ENCODE measurements at places on chromosomes 16 and 17.

DNA sequence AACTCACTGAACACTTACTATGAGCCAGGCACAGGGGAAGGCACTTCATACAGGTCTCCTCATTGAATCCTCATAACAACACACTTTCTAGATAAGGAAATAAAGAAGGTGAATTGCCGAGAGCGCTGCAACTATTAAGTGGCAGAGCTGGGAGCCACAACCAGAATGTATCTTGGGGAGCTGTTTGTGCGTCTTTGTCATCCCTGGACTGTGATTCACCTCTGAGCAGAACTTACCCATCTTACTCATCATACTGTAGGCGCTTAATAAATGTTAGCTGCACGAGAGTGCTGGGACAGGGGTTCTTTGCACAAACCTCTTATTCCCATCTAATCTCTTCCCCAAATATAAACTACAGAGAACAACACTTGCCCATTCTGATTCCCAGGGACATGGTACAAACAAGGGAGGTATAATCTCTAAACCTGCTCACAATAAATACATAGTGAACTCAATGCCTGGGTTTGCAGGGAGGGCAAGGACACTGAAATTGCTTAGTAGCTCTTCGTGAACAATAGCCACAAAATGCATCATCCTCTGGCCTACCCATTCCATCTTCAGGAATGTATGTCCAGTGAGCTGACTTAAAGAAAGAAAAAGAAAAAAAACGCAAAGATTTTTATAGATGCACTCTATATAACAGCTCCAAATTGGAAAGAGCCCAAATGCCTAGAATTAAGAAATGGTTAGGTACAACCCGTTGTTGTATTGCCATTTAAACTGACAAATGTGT is 43.0 kb downstream of the MYO18A start:
- no peak for DNase-seq

- no peak for DNase-seq
Observed at GRCh38 chr17:5797447-5798050, 213.2 kb upstream of the NLRP1 start.

GRCh38 chr16:15639061-15639568 is 3.8 kb downstream of the MARF1 start:
- no peak for DNase-seq

DNA sequence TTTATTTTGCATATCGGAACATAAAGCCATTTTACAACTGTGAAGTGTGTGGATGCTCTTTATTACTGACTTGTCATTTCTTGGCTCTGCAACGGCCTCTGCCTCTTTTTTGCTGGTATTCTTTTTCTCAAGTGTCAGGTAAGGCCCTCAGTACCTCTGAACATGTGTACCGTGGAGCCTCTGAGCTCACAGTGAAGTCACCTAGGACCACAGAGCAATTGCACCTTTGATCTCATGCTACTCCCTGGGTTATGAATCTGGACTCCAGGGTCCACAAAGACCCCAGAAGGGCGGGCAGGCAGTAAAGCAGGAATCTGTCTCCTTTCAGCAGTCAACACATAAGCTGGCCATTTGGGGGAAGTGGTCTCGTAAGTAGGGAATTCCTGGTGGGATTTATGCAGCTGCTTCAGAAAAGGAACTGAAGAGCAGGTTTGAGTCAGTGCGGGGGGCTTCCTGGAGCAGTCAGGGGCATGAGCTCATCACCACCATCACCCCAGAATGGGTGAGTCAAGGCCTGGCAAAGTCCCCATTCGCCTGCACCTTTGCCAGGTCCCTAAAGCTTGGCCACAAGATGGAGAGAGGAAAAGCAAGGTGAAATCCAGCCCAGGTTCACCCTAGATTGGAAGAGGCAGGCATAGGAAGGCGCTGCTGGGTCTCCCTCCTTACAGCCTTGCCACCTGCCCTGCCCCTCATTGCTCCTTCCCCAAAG is 33.0 kb downstream of the TBX4 start:
- no peak for DNase-seq

- no peak for DNase-seq
Observed at GRCh38 chr17:50641357-50641756, 6.7 kb downstream of the ABCC3 start.

DNA sequence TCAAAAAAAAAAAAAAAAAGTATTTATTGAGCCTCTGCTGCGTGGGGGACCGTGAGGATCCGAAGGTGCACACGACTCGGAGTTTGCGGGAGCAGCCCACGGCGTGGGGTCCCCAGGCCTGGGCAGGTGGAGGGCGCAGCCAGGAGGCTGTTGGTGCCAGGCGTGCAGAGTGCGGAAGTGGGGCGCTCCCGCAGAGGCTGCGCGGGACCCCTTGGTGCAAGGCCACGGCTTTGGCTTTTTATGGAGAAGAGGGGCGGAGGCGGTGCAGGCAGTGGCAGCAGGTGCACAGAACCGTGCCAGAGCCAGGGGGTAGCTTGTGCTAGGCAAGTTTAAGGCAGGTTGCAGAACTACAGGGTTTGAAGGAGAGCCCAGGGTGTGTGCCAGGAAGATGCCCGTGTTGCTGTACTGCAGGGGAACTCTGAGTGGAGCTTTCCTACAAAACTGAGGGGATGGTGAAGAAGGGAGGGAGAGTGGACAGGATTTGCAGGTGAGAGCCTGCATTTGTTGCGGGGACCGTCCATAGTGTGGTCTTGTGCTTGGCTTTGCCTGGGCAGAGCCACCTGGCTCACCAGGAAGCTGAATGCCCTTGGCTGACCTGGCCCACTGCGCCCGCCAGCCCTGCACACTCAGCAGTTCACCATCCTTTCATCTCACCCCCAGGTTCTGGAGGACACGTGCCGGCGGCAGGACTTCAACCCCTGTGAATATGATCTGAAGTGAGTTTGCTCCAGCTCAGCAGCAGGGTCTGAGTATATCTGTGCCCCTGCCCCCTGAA is 1.3 kb downstream of the ASPSCR1 start:
- no peak for DNase-seq

GRCh38 chr17:38748892-38749222 is 721 bp upstream of the PCGF2 start:
- no peak for DNase-seq

GRCh38 chr17:18959071-18959844 is 7.3 kb downstream of the SLC5A10 start:
- DNase-seq: no peak

DNA sequence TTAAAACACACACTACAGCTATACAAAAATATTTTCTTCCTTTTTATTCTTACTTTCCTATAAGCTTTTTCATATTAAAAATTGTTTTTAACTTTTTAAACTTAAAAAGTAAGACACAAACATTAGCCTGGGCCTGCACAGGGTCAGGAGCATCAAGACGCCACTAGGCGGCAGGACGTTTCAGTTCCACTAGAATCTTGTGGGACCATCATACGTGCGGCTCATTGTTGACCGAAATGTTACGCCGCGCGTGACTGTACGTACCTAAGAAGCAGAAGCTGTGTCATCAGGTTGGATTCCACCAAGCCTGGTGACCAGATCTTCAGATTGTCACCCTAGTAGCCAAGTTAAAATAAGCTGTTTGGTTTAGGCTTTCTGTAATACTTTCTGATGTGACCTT is 47.1 kb downstream of the USP10 start:
- DNase-seq: no peak

DNA sequence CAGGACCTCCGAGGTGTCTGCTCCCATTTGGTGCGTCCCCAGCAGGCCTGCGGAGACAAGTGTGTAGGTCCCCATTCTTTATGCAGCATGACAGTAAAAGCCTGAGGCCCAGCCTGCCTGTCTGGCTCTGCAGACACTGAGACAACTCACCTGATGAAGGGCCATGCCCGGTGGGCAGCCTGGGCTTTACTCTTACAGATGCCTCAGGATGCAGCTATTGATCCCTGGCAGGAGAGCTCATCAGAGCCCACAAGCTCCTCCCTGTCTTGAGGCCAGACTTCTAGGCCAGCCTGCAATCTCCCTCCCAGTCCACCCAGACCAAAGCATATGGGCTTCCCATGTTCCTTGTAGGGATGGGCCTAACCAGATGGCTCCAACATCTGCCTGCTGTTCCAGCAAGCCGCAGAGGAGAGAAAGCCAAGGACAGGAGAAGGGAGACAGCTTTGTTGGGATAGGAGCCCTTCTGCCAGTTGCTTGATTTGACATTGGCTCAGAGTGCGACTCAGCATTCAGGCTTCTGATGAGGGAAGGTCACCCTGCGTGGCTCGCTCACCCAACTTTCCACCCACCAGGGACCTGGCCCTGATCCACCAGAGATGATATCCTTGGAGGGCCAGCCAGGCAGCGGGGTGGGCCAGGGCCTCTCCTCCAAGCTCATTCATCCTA is 87.5 kb downstream of the SOCS1 start:
- DNase-seq: no peak

GRCh38 chr17:7280519-7281073 is 922 bp upstream of the SLC2A4 start:
- DNase-seq: peak; percentile 86
